ENCODE measurements at places on chromosomes 3 and 15.

- no peak for DNase-seq
Observed at GRCh38 chr15:68045289-68046265, 8.5 kb upstream of the PIAS1 start.

GRCh38 chr3:186996356-186996755, 66.0 kb downstream of the ST6GAL1 start:
- peak; percentile 27 for DNase-seq

GRCh38 chr15:50116477-50116876, 2.6 kb downstream of the ATP8B4 start:
- DNase-seq = no peak

- no peak for DNase-seq
Observed at GRCh38 chr3:99772171-99772570, 45.5 kb upstream of the CMSS1 start.

DNA sequence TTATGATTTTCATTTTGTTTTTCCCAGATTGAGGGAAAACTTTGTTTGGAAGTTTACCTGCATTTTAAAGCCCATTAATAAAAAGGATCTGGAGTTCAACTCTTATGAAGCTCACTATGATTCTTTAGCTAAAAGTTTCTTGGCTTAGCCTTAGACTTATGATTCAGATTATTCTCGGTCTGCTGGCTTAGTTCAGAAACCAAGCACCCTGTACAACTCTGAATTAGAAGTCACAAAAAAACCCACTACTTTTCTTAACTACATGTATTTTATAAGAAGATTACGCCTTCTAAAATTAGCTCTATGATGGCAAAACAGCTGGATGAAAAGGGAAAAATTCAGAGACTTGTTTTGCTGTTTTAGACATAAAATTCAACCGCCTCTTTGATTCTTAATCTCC, 14.3 kb upstream of the DENND4A start:
- DNase-seq = no peak

DNA sequence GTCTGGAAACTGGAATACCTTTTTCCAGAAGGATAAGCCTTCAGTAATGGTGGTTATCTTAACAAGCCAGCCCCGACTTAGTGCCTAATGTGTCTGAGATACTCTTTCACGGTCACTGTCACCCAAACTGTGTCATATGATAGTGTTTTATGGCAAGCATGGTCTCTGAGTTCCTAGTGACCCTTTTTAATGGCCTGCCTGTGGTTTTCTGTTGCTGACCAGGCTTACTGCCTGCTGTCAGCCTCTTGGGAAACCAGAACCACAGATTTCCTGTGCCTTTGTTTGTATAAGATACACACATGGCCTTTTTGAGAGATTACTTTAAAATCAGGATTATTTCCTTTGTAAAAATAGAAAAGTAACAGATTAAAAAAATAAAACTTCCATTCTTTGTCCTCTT, 22.4 kb downstream of the HPS3 start:
- no peak for DNase-seq

Measured in stimulated activated naive B cell treated with anti-CD40 and anti-IgM and Interleukin-4, amounts not matched to agents 10 μg/mL and 1 μg/mL and 100 μg/mL, for 72 hours (primary cell).